Karpas-422 (cell line): ENCODE measurements at places on chromosomes 12 and 14. TPM values are rescaled to one million over a fixed set of nuclear protein-coding genes. Genes with fewer than 3 reads are reported as not detected.

DNA sequence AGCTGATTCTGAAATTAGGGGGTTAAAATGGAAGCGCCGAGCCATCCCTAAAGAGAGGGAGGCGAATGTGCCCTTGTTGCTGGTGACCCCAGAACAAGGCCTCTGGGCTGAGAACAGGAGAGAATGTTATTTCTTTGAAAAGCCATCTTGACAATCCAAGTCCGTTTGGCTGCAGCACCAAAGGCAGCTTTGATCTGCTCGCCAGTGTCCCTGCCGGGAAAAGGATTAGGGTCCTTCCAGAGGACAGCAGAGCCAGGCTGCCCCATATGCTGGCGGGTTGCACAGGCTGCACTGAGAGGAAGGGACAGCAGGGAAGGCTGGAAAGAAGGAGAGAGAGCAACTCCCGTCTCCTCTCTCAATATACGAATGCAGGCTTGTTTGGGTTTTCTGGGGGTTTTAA is 141.7 kb downstream of the TMEM132C start:
- DNase-seq = no peak
- no peaks in the 10 kb centered on the region for H3K4me1 ChIP-seq
- H3K4me3 ChIP-seq = no peak overlapping the region
- no peaks in the 10 kb centered on the region for H3K27me3 ChIP-seq

GRCh38 chr12:7970475-7971252 is 34.7 kb upstream of the SLC2A3 start:
- peaks cover 18% of the 10 kb centered on the region for H3K4me1 ChIP-seq
- no peaks in the 10 kb centered on the region for H3K27me3 ChIP-seq
- no peaks in the 10 kb centered on the region for H3K36me3 ChIP-seq
- no peak overlapping the region for H3K27ac ChIP-seq
- DNase-seq = peak; percentile 75

DNA sequence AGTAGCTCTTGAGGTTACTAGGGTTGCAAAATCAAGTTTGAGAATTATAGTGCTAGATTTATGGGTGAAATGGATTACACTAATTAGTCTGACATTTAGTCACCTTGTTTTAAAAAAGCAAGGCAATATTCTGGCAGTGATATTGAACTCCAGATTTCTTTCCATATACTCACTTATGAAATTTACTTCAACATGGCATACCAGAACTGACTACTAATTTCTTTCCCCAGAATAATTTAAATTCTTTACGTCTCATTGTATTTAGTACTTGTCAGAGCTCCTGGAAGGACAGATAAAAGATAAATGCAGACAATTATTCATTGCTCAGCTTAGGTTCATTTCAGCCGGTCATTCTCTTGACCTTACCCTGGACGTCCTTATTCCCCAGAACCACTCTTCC is 24.3 kb downstream of the EMP1 start:
- no peak for DNase-seq
- H3K4me3 ChIP-seq = no peak overlapping the region
- H3K4me1 ChIP-seq = no peaks in the 10 kb centered on the region

DNA sequence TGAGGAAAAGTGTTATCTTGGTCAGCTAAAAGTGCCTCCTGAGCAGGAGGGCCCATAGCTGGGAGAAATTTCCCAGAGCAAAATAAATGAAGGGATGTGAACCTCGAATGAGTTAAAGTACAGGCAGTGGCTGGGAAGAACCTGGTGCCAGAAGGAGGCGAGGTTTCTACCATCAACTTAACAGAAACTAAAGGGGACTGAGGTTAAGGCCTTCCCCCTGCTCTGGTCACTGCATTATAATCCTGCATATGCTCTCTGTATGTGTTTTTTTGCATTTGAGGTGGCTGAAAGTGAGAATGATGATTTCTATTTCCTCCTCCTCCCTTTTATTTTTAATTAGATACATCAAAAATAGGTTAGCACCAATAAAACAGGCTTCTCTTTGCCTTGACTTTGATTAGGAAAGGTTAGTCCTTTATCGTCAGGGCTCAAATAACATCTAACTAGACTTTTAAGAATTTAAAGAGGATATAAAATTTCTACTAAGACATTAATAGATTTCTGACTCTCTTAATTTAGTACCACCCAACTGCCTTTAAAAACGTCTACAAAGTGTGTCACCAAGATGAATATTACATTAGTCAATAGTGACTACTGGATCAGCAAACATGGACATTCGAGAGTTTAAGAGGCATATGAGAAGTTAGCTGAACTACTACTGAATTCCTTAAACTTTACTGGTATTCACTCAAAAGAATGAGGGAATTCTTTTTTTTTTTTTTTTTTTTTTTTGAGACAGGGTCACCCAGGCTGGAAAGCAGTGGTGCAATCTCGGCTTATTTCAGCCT is 49.2 kb downstream of the GALNT4 start:
- no peak overlapping the region for H3K27ac ChIP-seq
- no peaks in the 10 kb centered on the region for H3K27me3 ChIP-seq
- H3K36me3 ChIP-seq = no peaks in the 10 kb centered on the region
- peaks cover 3% of the 10 kb centered on the region; the same call in 1 of the 2 replicates for H3K4me1 ChIP-seq
- H3K4me3 ChIP-seq = no peak overlapping the region

The VWF gene
- not detected in 2 replicates for total RNA-seq

The TAS2R8 gene
- total RNA-seq = 0.52 TPM in 1 of 2 replicates, not detected in the other

The COL2A1 gene
- not detected in 2 replicates for total RNA-seq

The KCNJ8 gene
- not detected in 2 replicates for total RNA-seq

The BATF gene
- total RNA-seq = not detected in 2 replicates

The HOXC11 gene
- not detected in 2 replicates for total RNA-seq

The USP44 gene
- total RNA-seq = 0.11 TPM in 1 of 2 replicates, not detected in the other
